ENCODE measurements at places on chromosomes 5 and 9.

GRCh38 chr5:74503-75109 lies 17.4 kb upstream of the PLEKHG4B start:
- no peak for DNase-seq

- no peak for DNase-seq
These were observed 35.5 kb upstream of the CREBRF start for GRCh38 chr5:173020643-173021042.

DNA sequence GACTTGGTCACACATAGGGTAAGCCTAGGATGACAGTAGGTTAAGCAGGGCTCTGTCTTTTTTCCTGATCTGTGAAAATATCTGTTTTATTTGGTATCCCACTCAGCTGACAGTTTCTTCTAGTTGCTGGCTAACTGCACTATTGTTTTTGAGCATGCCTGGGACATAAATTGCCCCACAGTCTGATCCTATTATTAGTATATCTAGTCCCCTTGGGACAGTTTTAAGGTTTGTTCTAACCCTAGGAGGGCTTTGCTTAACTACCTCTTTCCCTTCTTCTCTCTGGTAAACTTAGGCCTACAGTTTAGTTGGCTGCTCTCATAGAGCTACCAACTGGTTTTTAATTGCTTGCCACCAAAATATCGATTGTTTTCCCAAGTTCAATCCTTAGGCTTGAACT lies 446.6 kb downstream of the ARHGEF28 start:
- DNase-seq, result no peak

GRCh38 chr5:114504560-114504959 lies 142.7 kb downstream of the KCNN2 start:
- no peak for DNase-seq

DNA sequence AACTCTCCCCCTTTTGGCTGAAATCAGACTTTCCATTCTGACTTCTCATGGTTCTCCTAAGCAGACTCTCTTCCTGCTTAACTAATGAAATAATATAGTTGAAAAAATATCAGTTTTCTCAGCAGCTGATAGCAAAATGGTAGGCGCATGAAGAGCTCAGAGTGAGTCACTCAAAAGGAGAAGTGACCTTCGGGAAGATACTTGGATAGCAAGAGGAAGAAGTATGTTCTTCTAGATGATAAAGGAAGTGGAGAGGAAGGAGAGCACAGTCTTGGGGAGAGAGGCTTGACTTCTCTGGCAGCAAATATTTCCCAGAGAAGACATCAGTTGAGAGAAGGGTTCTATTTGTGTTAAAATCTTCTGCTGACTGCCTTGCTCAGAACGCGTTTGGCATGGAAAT lies 101.5 kb downstream of the TAF11L14 start:
- DNase-seq, result no peak

DNA sequence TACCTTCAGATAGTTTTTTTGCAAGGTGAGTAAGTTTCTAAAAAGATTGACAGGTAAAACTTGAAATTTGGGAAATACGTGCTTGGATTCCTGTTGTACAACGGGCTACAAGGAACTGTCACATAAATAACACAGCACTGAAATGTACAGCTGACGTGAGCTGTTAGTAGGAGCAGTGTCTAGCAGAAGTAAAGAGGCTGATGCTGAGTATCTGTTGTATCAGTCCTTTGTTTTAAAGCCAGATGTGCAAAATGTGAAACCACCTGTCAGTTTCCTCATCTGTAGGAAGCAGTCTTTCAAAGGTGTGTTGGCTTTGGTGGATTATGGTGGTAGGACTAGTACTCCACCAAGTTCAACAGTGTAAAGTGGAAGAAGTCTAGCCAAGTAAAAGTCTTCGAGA lies 122.3 kb downstream of the EFNA5 start:
- DNase-seq, result no peak

DNA sequence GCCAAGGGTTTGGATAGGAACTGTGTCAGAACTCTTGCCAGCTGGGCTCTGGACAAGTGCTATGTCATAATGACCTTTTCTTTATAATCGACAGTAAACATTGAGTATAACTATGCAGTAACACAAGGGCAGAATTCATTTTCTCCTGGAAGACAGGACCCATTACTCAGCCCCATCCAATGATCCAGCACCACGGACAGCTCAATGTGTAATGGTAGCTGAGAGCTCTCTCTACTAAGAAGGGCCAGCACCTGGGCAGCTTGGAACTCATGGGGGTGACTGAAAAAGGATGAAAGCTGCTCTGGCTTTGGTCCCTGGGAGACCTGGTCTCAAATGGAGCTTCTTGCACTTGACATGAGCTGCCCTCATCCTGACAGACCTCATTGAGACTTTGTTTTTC lies 347.8 kb downstream of the TRIM32 start:
- no peak for DNase-seq

DNA sequence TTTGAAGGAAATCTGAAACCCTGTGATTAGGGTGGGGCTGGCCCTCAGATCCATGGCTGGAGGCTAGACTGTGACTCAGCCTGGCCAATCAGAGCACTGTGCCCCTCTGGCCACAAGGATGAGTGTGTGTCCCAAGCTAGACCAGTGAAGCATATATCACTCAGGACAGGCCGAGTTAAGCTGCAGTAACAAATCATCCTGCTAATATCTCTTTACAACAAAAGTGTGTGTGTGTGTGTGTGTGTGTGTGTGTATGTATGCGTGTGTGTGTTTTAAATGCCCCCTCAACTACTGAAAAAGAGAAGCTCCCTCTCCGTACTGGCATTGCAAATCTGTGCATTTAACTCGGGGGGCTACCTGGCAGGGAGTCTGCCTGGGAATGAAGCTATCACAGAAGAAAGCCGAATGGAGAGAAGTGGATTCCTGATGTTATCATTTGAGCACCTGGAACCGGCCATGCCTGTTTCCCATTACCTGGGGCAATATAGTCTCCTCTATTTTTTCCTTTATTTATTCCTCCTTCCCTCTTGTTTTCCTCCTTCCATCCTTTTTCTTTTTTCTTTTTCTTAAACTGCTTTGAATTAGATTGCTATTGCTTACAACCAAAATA lies 25.6 kb downstream of the STC2 start:
- DNase-seq, result no peak

DNA sequence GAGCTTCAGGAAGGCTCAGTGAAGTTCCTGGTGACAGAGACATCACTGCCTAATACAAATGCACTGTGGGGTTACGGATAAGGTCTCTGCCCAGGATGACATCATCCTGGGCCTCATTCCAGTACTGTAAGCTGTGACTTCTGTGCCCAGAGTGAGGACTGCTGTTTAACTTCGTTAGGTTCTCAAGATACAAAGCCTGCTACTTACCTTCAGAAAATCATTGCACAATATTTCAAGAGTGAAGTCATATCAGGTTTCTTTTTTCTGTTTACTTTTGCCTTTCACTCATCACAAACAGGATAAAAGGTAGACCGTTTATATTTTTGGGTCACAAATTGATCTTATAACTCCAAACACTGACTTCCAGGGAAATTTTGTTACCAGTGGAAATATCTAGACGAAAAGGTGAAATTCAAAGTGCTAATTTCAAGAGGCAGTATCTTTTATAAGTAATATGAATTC lies 241.2 kb downstream of the PIK3R1 start:
- DNase-seq, result no peak

DNA sequence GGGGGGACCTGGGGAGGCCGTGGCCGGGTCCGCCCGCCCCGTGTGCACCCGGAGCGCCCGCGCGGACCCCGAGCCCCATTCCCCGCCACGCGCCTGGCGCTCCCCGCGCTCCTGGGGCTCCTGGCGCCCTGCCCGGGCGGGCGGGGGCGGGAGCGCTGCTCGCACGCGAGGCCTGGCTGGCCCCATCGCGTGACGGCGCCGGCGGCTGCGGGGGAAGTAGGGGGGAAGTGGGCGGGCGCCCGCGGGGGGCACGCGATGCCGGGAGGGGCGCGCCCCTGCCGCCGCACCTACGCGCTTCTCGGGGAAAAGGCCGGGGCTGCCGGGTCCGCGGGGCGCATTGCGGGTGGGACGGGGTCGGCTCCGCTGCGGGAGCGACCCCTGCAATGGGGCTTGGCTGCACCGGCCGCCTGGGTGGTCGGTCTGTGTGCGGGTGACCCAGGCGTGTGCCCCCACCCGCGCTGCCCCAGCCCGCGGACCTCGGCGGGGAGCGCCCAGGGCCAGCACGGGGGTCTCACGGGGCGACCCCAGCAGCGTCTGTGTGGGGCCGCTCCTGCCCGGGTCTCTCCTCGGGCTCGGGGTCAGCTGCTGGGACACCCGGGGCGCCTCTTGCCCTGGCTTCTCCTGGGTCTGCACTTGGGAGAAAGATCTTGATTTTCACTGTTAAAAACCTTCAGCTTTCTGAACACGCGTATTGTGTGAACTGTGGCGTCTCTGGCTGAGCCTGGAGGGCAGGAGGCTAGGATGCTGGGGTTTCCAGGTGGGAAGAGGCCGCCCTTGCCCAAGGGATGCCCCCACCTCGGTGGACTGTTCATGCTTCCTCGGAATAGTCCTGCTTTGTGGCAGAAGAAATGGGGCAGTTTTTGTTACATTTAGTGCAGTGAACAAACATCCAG lies 52.4 kb downstream of the AHRR start:
- peak; percentile 67 for DNase-seq

DNA sequence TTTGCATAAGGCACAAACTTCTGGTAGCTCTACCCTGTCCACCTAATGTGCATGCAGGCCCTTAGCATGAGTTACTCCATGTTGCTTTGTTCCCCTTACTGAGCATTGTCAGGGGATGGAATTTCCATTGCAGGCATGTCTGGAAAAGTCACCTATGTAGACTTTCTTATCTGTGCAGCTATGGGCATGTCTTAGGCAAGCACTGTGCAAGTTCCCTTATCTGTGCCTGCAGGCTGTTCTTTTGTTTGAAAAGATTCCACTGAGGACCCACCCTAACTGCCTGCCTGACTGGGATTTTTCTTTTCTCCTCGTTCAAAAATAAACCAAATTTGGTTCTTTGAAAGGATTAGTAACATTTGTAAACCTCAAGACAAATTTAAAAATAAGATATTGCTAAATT lies 587.0 kb downstream of the CDH18 start:
- DNase-seq, result no peak

- no peak for DNase-seq
These were observed 104.3 kb downstream of the CEMIP2 start for GRCh38 chr9:71663931-71664459.

- DNase-seq, result no peak
These were observed 3.8 kb downstream of the FOXD1 start for GRCh38 chr5:73444499-73445438.

- no peak for DNase-seq
These were observed 102.2 kb upstream of the IL7R start for GRCh38 chr5:35754481-35754880.

DNA sequence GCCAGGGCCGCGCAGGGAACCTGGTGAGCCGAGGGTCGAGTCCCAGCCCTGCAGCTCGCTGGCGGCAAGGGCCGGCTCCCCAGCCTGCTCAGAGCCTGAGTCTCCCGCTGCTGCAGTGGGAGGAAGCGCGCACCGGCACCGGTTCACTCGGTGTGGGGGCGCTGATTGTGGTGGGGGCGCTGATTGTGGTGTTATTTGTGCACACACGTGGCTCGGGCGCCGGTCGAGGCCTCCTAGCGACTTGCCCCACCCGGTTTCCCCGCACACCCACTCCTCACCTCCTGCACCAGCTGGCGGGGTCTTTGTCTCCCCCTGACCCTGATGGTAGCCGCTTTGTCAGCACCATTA lies 266.7 kb downstream of the NSG2 start:
- no peak for DNase-seq

DNA sequence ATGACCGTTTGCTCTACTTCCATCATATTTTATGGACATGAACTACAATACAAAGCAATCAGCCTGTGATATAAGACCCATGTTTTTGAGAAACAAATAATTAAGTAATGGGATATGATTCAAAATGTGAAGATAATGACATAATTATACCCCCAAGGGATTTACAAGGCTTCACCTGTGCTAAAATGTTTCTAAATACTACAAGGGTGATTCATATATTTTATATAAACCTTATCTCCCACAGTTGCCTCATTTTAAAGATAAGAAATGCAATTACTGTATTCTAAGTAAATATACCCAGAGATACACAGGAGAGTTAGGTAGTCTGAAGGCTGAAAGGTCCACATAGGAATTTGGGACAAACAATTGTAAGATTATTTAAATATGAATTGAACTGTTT lies 662.0 kb upstream of the CHD1 start:
- DNase-seq, result no peak

GRCh38 chr5:142527664-142528295 lies 158.1 kb downstream of the FGF1 start:
- no peak for DNase-seq

- no peak for DNase-seq
These were observed 21.7 kb downstream of the CXXC5 start for GRCh38 chr5:139669662-139670368.

DNA sequence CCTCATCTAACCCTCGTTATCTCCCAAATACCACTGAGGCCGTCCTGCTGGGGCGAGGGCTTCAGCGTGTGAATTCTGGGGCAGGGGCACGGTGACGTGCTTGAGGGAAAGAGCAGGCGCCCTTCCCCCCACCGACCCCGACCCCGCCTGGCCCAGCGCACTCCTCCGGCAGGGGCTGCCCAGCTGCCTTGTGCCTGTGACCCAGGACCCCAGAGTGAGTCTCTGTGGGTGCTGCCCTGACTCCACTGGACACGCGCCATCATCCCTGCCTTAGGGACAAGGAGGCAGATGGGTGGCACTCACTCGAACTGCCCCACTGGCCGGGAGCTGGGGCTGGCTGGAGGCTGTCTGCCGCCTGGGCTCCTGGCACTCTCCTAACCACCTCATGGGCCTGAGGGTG lies 136.2 kb upstream of the LPCAT1 start:
- no peak for DNase-seq

- peak; percentile 11 for DNase-seq
These were observed 219.1 kb downstream of the NDUFS4 start for GRCh38 chr5:53779541-53779981.

- no peak for DNase-seq
These were observed 72.0 kb downstream of the MROH2B start for GRCh38 chr5:40999142-40999541.

DNA sequence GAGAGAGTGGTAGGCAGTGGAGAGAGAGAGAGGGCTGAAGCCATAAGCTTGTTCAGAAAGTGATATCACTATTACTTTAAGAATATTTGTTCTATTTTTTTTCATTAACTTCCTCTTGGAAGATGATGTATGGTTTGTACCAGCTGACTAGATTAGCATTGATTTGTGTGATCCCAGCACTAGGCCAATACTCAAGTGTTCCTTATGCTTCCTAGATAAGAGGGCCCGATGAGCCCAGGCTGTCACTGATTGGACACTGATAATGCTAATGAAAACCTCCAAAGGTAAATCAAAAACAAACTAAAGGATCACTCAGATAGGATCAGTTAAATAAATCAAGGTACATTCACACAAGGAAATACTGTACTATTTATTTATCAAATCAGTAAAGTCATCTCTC lies 52.7 kb upstream of the OTULINL start:
- DNase-seq, result no peak

GRCh38 chr9:109378316-109378715 lies 57.5 kb upstream of the EPB41L4B start:
- DNase-seq, result no peak

DNA sequence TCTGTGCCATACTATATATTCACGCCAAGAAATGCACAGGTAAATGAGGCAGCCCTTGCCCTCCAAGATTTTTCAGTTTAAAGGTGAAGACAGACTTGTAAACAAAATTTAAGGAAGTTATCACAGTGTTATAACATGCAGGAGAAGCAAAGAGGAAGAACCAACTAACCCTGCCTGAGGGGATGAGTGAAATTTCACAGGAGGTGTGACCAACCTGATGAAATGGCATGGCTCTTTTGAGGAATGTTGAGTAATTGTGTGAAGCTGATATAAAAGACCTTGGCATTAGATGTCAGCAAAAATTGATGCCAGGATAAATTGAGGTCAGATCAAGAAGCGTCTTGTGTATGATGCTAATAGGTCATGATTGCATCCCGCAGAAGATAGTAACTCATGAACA lies 86.5 kb downstream of the HCN1 start:
- no peak for DNase-seq
